Central memory CD4-positive, alpha-beta T cell (primary cell): ENCODE measurements at places on chromosomes 12 and 14.
A peak's percentile ranks its signal among the peaks of the same experiment; 100 is the strongest.

DNA sequence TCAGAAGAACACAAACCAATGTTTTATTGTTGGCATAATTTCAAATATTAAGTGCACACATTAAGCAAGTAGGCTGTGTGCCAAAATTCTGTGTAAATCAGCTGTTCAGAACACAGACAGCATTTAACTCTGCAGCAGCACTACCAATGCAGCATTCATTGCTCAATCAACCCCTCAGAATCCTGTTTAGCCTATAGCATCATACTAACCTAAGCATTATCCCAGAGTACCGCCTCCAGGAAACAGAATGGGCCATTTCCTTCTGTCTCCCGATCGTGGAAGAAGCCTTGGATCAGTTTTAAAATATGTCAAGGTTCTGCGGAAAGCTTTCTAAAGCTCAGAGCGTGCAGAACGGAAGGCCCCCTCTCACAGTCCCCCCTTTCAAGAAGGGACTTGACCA lies 3.3 kb downstream of the IL26 start:
- DNase-seq = no peak

GRCh38 chr12:1530592-1531152 lies 63.7 kb downstream of the FBXL14 start:
- no peak for DNase-seq

DNA sequence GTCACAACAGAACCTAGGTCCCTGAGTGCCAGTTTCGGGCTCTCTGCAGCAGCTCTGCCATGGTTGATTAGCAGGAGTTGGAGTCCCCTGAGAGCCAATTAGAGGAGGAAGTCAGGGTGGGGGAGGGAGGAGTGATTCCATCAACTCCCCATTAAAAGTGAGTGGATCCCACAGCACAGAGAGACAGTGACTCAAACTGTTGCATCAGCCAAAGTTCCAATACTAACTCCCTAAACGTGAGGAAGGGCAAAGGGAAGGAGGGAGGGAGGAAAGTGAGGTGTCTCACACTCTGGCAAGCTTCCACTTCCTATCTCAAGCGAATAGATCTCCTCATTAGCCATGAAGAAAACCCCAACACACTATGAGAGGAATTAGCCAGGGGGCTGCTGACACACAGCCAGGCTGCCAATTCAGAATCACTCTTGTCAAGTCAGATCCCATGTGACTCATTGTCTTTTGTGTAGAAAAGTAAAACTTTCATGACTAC lies 23.6 kb downstream of the OR11H4 start:
- DNase-seq = no peak

DNA sequence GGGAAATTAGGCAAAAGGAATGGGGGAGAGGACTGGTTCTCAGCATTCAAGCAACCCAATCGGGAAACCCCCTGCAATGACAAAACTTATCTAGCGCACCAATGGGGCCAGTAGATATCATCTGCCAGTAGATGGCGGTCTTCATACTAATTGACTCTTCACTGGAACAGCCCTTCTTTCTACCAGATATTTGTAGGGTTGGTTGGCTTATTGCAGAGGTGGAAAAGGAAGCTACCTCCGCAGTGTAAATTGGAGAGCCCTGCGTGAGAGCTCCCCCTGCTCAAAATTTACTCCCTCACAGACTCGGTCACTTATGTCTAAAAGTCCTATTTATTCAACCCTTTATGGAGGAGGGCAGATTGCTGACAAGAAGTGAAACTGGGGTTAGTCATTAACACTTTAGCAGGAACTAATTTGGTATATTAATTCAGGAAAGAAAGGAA lies 166.1 kb upstream of the CCND2 start:
- peak; percentile 81 for DNase-seq

- no peak for DNase-seq
Measured at GRCh38 chr14:33837943-33838683, 112.8 kb downstream of the EGLN3 start.

DNA sequence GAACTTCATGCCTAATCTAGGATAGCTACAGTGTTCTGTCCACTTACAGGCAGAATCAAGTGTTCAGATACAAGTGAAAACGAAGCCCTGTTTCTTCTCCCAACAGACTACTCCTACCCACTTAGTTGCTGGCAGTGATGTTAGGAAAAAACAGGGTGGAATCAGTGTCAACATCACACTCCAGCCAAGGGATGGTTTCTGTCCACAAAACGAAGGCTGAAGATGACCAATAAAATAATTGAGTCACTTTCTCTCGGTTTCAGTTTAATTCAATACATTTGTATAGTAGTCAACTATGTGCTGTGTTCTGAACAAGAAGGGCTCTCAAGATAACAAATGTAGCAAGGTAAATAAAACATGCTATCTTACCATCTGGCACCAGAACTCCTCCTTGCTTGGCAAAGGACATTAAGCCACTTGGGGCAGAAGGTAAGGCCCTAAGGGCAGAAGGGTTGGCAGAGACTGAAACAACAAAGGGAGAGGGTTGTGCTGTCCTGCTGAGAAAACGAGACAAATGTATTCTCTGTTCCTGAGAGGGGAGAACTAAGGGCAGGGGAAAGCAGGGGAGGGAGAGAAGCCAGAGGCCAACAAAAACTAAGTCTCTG lies 393.6 kb downstream of the DPF3 start:
- DNase-seq = no peak

DNA sequence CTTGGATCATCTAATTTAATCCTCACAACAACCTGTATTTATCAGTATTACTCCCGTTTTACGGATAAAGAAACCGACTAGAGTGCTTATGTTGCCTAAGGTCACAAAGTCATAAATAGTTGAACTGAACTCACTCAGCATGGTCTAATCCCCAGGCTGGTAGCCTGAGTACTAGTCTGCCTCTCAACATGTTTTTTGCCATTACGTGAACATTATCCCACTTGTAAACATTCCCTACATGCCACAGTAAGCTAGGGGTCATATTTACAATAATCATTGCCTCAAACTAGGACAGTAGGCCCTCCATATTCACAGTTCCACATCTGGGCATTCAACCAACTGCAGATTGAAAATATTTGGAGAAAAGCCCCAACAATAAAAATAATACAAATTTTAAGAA lies 12.1 kb downstream of the SNRPF start:
- DNase-seq = no peak

DNA sequence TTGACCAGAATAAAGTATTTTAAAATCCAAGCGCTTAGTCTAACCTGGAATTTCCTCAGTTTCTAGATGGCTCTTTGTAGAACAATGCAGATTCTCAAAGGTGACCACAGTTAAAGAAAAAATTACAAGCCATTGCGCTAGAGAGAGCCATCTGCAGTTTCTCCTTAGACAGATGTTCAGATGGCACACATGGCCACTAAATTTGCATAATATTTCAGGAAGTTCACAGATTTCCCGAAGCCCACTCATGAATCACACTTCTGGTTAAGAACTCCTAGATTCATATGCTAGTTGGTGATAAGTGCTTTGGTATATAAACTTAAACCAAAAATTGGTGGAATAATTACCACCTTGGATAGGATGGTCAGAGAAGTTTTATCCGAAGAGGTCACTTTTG lies 749 bp downstream of the AKAP3 start:
- DNase-seq = no peak

DNA sequence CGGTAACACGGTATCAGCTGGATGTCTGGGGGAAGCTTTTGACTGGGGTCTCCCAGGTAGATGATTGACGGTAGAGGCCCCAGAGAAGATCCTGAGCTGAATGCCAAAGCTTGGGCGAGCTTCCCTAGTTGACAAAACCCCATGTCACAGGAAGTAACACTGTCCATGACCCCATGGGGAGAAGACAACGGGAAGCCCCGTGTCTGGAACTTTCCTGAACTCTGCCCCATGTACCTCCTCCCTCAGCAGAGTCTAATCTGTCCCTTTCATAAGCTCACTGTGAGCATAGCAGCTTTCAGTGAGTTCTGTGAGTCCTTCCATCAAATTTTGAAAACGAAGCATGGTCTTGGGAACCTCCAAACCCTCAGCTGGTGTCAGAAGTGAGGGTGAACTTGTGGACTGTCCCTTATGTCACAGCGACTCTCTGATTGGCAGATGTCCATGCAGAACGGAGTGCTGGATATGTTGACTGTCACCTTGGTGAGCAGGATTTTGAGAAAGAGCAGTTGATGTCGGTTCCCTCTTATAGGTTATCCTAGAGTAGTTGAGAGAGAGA lies 29.7 kb upstream of the BEGAIN start:
- DNase-seq = no peak

DNA sequence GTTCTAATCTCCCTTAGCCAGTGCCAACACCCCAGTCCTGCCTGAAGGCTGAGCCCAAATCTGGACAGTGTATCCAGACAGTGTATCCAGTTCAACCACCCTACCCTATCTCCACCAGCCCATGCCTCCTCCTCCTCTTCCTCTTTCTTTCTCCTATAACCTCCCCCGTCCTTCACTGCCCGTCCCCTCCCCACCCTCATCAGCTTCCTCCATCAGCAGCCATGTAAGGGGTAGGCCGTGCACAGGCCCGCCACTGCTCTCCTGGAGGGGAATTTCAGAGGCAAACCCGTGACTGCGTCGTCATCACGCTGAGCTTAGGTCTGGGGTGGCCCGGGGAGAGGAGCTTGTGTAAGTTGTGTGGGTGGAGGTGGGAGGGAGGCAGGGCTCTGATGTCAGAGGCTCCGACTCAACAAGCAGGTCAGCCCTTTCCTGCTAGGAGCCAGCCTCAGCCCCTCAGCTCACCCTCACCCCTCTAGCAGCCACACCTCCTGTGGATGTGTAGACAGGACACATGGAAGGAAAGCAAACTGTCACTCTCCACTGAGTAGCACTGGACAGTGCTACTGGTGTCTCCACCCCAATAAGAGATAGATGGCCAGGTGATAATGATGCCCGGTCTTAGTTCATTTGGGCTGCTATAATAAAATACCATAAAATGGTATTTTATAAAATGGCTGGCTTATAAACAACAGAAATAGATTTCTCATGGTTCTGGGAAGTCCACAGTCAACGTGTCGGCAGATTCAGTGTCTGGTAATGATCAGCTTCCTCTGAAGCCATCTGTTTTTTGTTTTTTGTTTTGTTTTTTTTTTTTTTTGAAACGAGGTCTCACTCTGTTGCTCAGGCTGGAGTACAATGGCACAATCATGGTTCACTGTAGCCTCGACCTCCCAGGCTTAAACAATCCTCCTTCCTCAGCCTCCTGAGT lies 50.5 kb downstream of the IRF2BPL start:
- peak; percentile 81 for DNase-seq

- DNase-seq = no peak
Measured at GRCh38 chr12:59023861-59024424, 103.6 kb upstream of the LRIG3 start.

GRCh38 chr12:131994589-131994988 lies 44.8 kb downstream of the EP400 start:
- DNase-seq = no peak

GRCh38 chr12:31308116-31308515 lies 17.8 kb downstream of the SINHCAF start:
- no peak for DNase-seq

DNA sequence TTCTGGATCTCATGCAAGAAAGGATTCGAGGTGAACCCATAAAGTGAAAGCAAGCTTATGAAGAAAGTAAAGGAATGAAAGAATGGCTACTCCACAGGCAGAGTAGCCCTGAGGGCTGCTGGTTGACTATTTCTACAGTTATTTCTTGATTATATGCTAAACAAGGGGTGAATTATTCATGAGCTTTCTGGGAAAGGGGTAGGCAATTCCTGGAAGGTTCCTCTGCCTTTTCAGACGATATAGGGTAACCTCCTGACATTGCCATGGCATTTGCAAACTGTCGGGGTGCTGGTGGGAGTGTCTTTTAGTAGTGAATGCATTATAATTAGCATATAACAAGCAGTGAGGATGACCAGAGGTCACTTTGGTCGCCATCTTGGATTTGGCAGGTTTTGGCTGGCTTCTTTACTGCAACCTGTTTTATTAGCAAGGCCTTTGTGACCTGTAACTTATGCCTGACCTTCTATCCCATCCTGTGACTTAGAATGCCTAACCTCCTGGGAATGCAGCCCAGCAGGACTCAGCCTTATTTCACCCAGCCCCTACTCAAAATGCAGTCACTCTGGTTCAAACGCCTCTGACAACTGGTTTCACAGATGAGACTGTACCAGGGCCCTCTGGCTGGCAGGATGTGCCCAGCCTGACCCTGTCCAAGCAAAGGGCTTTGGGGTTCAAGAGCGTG lies 157.7 kb upstream of the SFSWAP start:
- DNase-seq = no peak

GRCh38 chr12:11701433-11701832 lies 52.0 kb downstream of the ETV6 start:
- DNase-seq = no peak
